ENCODE measurements at places on chromosomes 3 and 15.

- no peaks in the 10 kb centered on the region for H3K4me1 ChIP-seq
- H3K4me3 ChIP-seq = no peak overlapping the region
- peaks cover 2% of the 10 kb centered on the region for H3K27me3 ChIP-seq
- DNase-seq = no peak
Measured at GRCh38 chr15:78315686-78316282, 16.4 kb upstream of the SKIC8 start.

DNA sequence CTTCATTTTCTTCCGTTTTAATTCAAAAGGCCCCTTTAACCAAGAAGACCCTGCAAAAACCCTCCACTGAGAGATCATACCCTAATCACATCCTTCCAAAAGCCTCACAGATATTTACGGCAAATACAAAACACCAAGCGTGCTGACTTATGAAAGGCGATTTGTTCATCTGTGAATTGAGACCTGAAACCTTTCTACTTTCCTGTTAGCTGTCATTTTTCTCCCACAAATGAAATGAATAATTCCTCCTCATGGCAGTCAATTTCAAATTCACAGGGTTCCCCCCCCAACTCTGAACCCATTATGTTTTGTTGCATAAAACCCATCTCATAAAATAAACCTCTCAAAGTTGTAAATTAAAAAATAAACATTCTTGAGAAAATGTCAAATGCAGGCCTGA lies 149.6 kb downstream of the PDZRN3 start:
- H3K4me1 ChIP-seq = no peaks in the 10 kb centered on the region
- H3K4me3 ChIP-seq = no peak overlapping the region
- H3K27ac ChIP-seq = no peak overlapping the region
- peaks cover 12% of the 10 kb centered on the region for H3K27me3 ChIP-seq

- peaks cover 84% of the 10 kb centered on the region for H3K4me1 ChIP-seq
- DNase-seq = peak; percentile 50
- peak overlapping the region; percentile 58 for H3K4me3 ChIP-seq
- no peaks in the 10 kb centered on the region for H3K36me3 ChIP-seq
Measured at GRCh38 chr15:70014860-70015490, 82.7 kb downstream of the TLE3 start.

DNA sequence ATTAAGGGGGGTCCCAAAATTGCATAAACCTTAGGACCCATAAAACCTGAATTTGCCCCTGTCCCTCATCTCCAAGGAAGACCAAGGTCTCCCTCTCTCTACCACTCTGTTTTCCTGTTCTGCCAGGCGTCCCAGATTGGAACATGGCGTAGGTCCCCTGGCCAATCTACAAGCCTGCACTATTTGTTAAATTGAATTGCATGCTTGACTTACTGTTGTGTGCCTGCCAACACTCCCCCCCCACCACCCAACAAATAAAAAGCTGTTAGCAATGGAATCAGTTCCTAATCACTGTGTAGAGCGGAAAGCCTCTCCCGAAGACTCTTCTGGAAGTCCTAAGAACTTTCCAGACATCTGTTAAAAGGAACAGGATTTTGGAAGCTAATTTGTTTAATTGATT lies 11.7 kb downstream of the CTXND1 start:
- no peak overlapping the region for H3K4me3 ChIP-seq
- H3K4me1 ChIP-seq = peaks cover 2% of the 10 kb centered on the region
- H3K36me3 ChIP-seq = no peaks in the 10 kb centered on the region
- DNase-seq = no peak

All from activated B cell treated with CpG ODN at 0.5 μM for 24 hours (primary cell).